NCI-H2171 (cell line): ENCODE measurements at places on chromosomes 5 and 9.

DNA sequence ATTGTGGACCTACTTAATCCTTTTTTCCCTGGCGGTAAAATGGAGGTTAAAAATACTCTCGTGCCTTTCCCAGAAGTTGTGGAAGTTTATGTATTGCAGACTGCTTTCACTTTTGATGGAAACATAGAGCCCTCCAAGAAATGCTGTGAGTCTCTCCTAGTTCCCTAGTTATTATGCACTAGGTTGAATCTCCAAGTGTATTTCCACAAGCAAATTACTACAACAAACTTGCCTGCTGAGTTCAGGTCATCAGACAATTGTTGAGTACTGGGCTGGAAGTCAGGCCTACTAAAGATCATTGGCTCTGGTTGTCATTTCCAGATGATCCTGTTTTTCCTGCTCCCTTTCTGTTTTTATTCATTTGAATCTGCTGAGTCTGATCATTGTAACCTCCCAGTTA, 104.1 kb downstream of the CD180 start:
- DNase-seq, result no peak

- no peak for DNase-seq
These were observed 57.7 kb downstream of the GPBP1 start for GRCh38 chr5:57231607-57232006.

GRCh38 chr9:110029429-110029955, 178.5 kb downstream of the C9orf152 start:
- DNase-seq, result no peak

DNA sequence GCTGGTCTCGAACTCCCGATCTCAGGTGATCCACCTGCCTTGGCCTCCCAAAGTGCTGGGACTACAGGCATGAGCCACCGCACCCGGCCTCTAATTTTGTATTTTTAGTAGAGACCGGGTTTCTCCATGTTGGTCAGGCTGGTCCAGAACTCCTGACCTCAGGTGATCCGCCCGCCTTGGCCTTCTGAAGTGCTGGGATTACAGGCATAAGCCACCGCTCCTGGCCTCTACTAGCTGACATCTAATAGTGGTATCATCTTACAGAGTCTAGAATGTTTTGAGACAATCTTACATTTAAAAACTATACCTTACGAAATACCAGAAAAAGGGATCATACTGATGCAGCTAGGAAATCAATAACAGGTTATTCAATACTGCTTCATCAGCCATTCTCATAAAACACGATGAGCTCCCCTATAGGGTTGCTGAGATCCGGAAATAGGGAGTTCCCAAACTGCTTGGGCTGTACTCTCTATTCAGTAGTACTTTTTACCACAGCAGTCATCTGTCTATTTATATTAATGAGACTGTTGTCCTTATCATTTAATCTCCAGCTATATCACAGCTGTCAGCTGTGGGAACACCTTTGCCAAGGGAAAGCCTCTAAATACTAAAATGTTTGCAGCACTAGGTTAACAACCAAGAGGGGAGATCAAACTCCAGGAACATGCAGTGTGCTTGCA, 8.1 kb upstream of the UBE2D2 start:
- DNase-seq, result no peak

DNA sequence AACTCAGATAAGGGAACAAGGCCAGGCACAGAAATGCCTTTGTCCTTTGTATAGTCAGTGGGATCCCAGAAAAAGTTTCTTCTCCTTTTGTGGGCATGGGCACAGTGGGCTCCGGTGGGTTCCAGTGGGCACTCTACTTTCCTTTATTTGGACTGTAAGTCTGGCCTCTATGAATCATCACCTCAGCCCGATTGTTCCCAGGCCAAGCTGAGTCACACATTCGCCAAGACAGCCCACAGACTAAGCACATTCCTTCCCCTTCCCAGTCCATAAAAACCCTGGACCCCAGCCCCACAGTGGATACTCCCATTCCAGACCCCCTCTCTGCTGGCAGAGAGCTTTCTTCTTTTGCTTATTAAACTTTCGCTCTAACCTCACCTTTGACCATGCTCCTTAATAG, 165.0 kb downstream of the FBXL17 start:
- DNase-seq, result no peak

- DNase-seq, result no peak
These were observed 73.4 kb upstream of the BOD1 start for GRCh38 chr5:173689737-173690360.

GRCh38 chr5:81786496-81786895, 35.6 kb upstream of the SSBP2 start:
- DNase-seq, result no peak

DNA sequence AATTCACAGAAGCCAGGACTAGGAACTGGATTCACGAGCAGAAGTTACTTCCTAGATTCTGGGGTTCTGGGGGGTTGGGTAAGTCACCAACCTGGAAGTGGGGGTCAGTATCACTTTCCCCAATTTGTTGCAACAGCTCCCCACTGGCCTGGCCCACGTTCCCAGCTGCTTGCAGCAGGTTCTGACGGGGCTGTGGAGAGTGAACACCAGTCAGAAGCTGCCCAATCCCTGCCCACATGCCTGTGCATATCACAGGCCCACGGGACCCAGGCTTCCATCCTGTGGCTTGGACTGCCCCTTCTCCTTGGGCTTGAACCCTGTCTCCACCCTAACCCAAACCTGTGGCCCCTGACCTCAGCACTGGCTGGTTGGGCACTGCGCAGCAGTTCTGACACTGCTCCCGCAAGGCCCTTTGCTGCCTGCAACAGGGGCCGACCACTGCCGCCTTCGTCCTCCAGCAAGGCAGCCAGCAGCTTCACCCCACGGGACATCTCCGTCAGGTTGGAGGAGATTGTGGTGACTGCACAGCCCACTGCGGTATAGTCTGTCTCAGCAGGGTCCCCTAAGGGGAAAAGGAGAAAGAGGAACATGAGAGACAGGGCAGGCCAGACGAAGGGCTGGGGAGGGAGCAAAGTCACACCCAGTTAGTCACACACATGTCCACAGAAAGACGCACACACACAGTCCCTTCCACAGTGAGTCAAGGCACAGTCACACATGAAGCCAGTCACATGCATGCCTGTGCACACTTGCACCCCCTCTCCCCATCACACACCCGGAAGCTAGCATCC, 13.1 kb downstream of the TLN1 start:
- no peak for DNase-seq
